Activated T-helper 17 cell treated with anti-CD3 and anti-CD28 coated beads, Interleukin-2, amount 50 U/mL, for 72 hours (primary cell): ENCODE measurements at places on chromosomes 16 and 17.

DNA sequence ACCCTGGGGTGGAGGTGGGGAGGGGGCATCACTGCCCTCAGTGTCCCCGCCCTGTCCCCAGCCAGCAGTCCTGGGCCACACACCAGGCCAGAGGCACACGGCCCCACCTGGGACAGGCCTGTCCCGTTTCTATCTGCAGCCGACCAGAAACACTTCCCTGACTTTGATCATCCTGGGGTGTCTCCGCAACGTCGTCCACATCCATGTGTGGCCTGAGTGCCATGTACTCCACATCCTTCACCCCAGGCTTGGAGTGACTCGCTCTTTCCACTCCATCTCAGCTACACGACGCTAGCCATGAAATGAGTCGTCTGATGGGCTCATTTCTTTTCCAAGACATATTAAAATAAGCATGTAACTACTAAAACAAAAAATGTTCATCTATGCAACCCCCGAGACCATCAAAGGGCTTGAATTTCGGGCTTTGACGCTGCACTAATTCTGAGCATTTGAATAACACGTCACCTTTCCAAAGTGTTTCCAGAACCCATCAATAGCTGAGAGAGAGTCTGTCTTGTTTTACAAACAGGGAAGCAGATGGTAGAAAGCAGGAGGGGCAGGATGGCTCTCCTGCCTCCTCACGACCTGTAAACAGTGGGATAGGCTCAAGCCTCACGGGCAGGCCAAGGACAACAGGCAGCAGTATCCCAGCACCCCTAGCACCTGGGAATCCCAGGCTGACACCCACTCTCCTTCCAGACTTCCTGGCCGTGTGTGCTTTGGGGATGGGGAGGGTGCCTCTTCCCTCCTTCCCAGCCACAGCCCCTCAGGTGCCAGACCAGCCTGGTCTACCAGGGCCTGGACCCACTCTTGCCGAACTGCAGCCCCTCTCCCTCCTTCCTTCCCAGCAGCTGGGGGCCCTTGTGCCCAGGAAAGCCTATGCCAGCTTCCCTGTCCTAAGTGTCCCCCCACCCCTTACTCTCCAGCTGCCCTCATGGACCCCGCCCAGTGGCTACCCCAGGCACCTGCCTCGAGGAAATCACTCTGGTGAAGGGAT is 20.0 kb upstream of the RASD1 start:
- H3K27ac ChIP-seq, result peak overlapping the region; percentile 6
- H3K36me3 ChIP-seq, result no peaks in the 10 kb centered on the region
- no peaks in the 10 kb centered on the region for H3K27me3 ChIP-seq
- H3K4me3 ChIP-seq, result no peak overlapping the region

GRCh38 chr17:44587339-44587738 is 30.1 kb downstream of the FZD2 start:
- no peak for ATAC-seq
- H3K27ac ChIP-seq, result no peak overlapping the region
- peaks cover 8% of the 10 kb centered on the region for H3K27me3 ChIP-seq
- H3K4me3 ChIP-seq, result no peak overlapping the region
- H3K36me3 ChIP-seq, result no peaks in the 10 kb centered on the region
- H3K4me1 ChIP-seq, result no peaks in the 10 kb centered on the region

- H3K36me3 ChIP-seq, result no peaks in the 10 kb centered on the region
- H3K4me3 ChIP-seq, result no peak overlapping the region
- H3K4me1 ChIP-seq, result no peaks in the 10 kb centered on the region
- H3K27me3 ChIP-seq, result peaks cover 24% of the 10 kb centered on the region
- no peak overlapping the region for H3K27ac ChIP-seq
- ATAC-seq, result no peak
Measured at GRCh38 chr16:86064431-86065250, 165.7 kb downstream of the IRF8 start.

GRCh38 chr17:69430488-69430887 is 16.0 kb downstream of the MAP2K6 start:
- H3K4me3 ChIP-seq, result peak overlapping the region; percentile 35
- H3K4me1 ChIP-seq, result peaks cover 10% of the 10 kb centered on the region
- no peaks in the 10 kb centered on the region for H3K27me3 ChIP-seq
- peak overlapping the region; percentile 80 for H3K27ac ChIP-seq
- no peaks in the 10 kb centered on the region for H3K36me3 ChIP-seq

DNA sequence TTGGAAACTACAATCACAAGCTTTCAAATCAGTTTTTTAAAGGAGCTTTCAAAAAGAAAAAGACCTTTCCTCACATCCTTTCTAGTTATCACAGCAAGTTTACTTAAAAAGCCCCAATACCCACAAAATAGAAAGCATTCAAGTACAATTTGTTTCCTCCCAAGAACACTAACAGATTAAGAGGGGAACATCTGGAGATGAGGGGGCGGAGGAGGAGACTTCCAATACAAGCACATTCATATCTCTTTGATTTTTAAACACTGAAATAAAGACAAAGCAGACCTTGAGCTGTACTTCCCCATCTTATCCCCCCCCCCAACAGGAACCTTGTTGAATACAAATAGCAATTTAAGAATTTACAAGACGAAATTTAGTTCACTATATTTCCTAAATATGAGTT is 2.0 kb downstream of the YWHAE start:
- no peak for ATAC-seq
- peaks cover 73% of the 10 kb centered on the region for H3K36me3 ChIP-seq
- H3K27me3 ChIP-seq, result no peaks in the 10 kb centered on the region
- peak overlapping the region; percentile 100 for H3K27ac ChIP-seq

- no peaks in the 10 kb centered on the region for H3K4me1 ChIP-seq
- peaks cover 4% of the 10 kb centered on the region for H3K27me3 ChIP-seq
- no peaks in the 10 kb centered on the region for H3K36me3 ChIP-seq
- H3K4me3 ChIP-seq, result no peak overlapping the region
Measured at GRCh38 chr16:2016407-2016922, 3.1 kb upstream of the NPW start.

GRCh38 chr16:50229149-50229726 is 37.1 kb upstream of the ADCY7 start:
- ATAC-seq, result no peak
- peaks cover 72% of the 10 kb centered on the region for H3K36me3 ChIP-seq
- H3K27me3 ChIP-seq, result no peaks in the 10 kb centered on the region
- H3K4me1 ChIP-seq, result peaks cover 4% of the 10 kb centered on the region
- H3K4me3 ChIP-seq, result no peak overlapping the region
- no peak overlapping the region for H3K27ac ChIP-seq

- H3K36me3 ChIP-seq, result no peaks in the 10 kb centered on the region
- H3K27ac ChIP-seq, result no peak overlapping the region
- H3K27me3 ChIP-seq, result no peaks in the 10 kb centered on the region
- no peaks in the 10 kb centered on the region for H3K4me1 ChIP-seq
- no peak overlapping the region for H3K4me3 ChIP-seq
Measured at GRCh38 chr17:17994271-17995069, 21.8 kb downstream of the DRC3 start.

- ATAC-seq, result peak; percentile 91
- H3K4me1 ChIP-seq, result peaks cover 38% of the 10 kb centered on the region
- H3K27ac ChIP-seq, result peak overlapping the region; percentile 96
- peaks cover 7% of the 10 kb centered on the region for H3K36me3 ChIP-seq
- no peaks in the 10 kb centered on the region for H3K27me3 ChIP-seq
Measured at GRCh38 chr17:40480501-40481003, 20.9 kb downstream of the TNS4 start.

- H3K27ac ChIP-seq, result peak overlapping the region; percentile 87
- H3K4me1 ChIP-seq, result peaks cover 26% of the 10 kb centered on the region
- H3K36me3 ChIP-seq, result peaks cover 99% of the 10 kb centered on the region
- H3K27me3 ChIP-seq, result no peaks in the 10 kb centered on the region
Measured at GRCh38 chr16:57071831-57072582, 20.4 kb upstream of the CPNE2 start.

DNA sequence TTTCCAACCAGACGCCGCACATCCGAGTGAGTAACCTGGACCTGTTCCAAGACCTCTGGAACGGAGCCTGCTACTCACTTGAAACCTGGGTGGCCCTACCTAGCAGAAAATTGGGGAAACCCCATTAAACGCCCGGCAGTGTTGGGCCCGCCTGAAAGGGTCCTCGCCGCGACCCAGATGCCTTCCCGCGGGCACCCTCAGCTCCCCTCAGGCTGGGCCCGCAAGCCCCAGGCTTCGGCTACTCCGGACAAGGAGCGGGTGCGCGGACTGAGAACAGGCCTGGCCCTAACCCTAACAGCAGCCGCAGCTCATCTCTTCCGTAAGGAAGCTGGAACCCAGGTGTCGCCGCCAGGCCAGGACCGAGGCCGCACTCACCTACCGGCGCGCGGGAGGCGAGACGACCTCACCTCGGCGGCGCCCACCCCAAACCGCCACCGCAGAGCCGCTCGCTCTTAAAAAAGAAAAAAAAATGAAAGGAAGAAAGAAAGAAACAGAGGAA is 344 bp downstream of the PSME3IP1 start:
- H3K4me1 ChIP-seq, result peaks cover 21% of the 10 kb centered on the region
- H3K4me3 ChIP-seq, result peak overlapping the region; percentile 97
- H3K27ac ChIP-seq, result peak overlapping the region; percentile 95
- peak; percentile 20 for ATAC-seq

- H3K27me3 ChIP-seq, result no peaks in the 10 kb centered on the region
- ATAC-seq, result peak; percentile 25
- H3K4me1 ChIP-seq, result peaks cover 26% of the 10 kb centered on the region
- H3K36me3 ChIP-seq, result peaks cover 7% of the 10 kb centered on the region
Measured at GRCh38 chr16:85553436-85554113, 59.5 kb upstream of the GSE1 start.

DNA sequence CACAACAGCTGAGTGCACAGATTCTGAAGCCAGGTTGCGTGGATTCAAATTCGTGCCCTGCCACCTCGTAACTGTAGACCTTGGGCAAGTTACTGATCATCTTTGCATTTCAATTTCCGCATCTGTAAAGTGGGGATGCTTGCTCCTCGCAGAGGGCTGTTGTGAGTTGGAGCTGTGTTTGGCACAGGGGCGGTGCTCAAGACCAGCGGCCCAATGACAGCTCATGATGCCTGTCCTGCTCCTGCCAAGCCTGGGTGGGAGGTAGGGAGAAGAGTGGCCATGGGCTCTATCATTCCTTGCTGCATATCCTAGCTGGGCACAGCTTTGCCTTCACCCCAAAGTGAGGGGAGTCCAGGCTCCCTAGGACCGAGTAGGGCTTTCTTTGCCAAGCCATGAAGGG is 12.6 kb downstream of the NXPH3 start:
- no peak overlapping the region for H3K4me3 ChIP-seq
- peaks cover 7% of the 10 kb centered on the region for H3K4me1 ChIP-seq
- no peak overlapping the region for H3K27ac ChIP-seq
- no peak for ATAC-seq
- peaks cover 12% of the 10 kb centered on the region for H3K36me3 ChIP-seq

GRCh38 chr17:57629886-57630285 is 115.2 kb downstream of the CCDC182 start:
- peaks cover 56% of the 10 kb centered on the region for H3K36me3 ChIP-seq
- H3K4me3 ChIP-seq, result no peak overlapping the region

DNA sequence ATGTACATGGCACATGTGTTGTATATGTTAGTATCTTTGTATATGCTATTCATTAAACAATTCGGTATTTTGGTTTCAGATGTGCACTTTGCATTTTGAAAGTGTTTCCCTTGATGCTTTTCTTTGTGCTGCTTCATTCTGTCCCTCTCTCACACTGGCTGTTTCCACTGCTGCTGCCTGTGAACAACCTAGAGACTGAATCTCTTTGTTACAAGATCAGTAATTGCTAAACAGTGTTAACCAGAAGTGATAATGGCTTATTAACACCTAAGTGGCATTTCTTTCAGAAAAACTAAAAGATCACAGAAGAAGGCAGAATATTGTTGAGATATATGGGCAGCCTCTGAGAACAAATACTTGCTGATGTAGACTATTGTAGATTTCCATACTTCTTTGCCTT is 84.7 kb downstream of the KIF2B start:
- H3K4me1 ChIP-seq, result no peaks in the 10 kb centered on the region
- H3K27me3 ChIP-seq, result no peaks in the 10 kb centered on the region
- no peak overlapping the region for H3K4me3 ChIP-seq
- no peak overlapping the region for H3K27ac ChIP-seq
- no peaks in the 10 kb centered on the region for H3K36me3 ChIP-seq

GRCh38 chr16:79528338-79528737 is 72.2 kb downstream of the MAF start:
- no peaks in the 10 kb centered on the region for H3K4me1 ChIP-seq
- H3K27ac ChIP-seq, result no peak overlapping the region
- no peak for ATAC-seq
- no peaks in the 10 kb centered on the region for H3K27me3 ChIP-seq

DNA sequence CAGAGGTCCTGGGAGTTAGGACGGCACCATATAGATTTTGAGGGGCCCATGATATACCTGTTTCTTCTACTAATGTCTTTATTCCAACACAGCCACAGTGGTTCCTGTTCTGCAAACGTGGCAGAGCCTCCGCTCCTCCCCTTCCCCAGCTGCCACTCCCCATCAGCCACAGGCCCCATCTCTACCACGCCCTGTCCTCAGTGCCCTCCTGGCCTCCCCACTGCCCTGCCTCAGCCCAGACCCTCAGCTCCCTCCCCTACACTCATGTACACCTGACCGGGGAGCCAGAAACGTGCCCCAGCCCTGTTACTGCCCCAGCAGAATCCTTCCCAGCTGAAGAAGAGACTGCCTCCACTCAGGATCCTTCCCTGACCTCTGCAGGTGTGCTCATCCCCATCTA is 11.9 kb upstream of the RBFOX3 start:
- peaks cover 14% of the 10 kb centered on the region for H3K27me3 ChIP-seq
- no peak overlapping the region for H3K4me3 ChIP-seq
- no peak overlapping the region for H3K27ac ChIP-seq
- no peak for ATAC-seq
- H3K36me3 ChIP-seq, result no peaks in the 10 kb centered on the region

- peaks cover 1% of the 10 kb centered on the region for H3K4me1 ChIP-seq
- H3K36me3 ChIP-seq, result peaks cover 100% of the 10 kb centered on the region
- no peak overlapping the region for H3K27ac ChIP-seq
- no peak overlapping the region for H3K4me3 ChIP-seq
Measured at GRCh38 chr17:78397681-78398101, 19.2 kb downstream of the PGS1 start.

GRCh38 chr17:76075364-76076145 is 974 bp downstream of the GALR2 start:
- peaks cover 53% of the 10 kb centered on the region for H3K36me3 ChIP-seq
- H3K27ac ChIP-seq, result no peak overlapping the region
- H3K4me1 ChIP-seq, result peaks cover 13% of the 10 kb centered on the region
- H3K4me3 ChIP-seq, result peak overlapping the region; percentile 70

GRCh38 chr16:68425498-68426346 is 22.6 kb downstream of the SMPD3 start:
- no peaks in the 10 kb centered on the region for H3K36me3 ChIP-seq
- H3K27me3 ChIP-seq, result no peaks in the 10 kb centered on the region
- H3K27ac ChIP-seq, result no peak overlapping the region
- ATAC-seq, result no peak

DNA sequence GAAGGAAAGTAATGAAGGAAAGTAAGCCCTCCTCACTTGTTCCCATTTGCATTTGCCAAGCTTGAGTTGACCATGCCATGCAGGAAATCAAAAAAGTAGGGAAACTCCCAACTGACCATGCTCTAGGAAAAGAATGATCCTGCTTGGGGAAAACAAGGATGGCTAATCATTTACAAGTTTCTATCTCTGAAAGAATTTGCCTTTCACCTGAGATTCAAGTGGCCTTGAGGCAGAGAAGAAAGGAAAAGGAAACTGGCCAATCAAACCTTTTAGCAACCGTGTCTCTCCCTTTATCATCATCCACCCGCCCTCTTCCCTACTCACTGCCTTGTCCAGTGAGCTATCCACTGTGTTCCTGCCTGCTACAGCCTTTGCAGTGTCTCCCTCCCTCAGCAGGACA is 757.2 kb upstream of the SOX9 start:
- no peaks in the 10 kb centered on the region for H3K4me1 ChIP-seq
- H3K27me3 ChIP-seq, result peaks cover 3% of the 10 kb centered on the region
- H3K36me3 ChIP-seq, result no peaks in the 10 kb centered on the region
- no peak overlapping the region for H3K27ac ChIP-seq

GRCh38 chr16:10013774-10014173 is 168.5 kb downstream of the GRIN2A start:
- H3K36me3 ChIP-seq, result no peaks in the 10 kb centered on the region
- no peak for ATAC-seq
- no peaks in the 10 kb centered on the region for H3K4me1 ChIP-seq
- no peak overlapping the region for H3K4me3 ChIP-seq
- H3K27me3 ChIP-seq, result peaks cover 4% of the 10 kb centered on the region
